Activated CD4-positive, alpha-beta T cell treated with anti-CD3 and anti-CD28 coated beads, Interleukin-2, amount 10 ng/mL, durations not matched to agents 7 days and 5 days (primary cell): ENCODE measurements at places on chromosomes 6 and 20. TPM values are rescaled to one million over a fixed set of nuclear protein-coding genes. Genes with fewer than 3 reads are reported as not detected.
A peak's percentile ranks its signal among the peaks of the same experiment; 100 is the strongest.

GRCh38 chr6:25136854-25137253 is 142.3 kb upstream of the CARMIL1 start:
- peak overlapping the region; percentile 96 for H3K27ac ChIP-seq
- no peaks in the 10 kb centered on the region for H3K27me3 ChIP-seq
- DNase-seq: no peak
- peak overlapping the region; percentile 85 for H3K4me3 ChIP-seq
- H3K4me1 ChIP-seq: peaks cover 35% of the 10 kb centered on the region
- H3K36me3 ChIP-seq: peaks cover 46% of the 10 kb centered on the region

- H3K4me1 ChIP-seq: peaks cover 19% of the 10 kb centered on the region
- H3K27ac ChIP-seq: no peak overlapping the region
- H3K36me3 ChIP-seq: no peaks in the 10 kb centered on the region
- no peak overlapping the region for H3K4me3 ChIP-seq
These were observed 5.0 kb downstream of the GFRA4 start for GRCh38 chr20:3658019-3658715.

GRCh38 chr6:50707652-50708300 is 5.5 kb upstream of the TFAP2D start:
- no peaks in the 10 kb centered on the region for H3K36me3 ChIP-seq
- H3K27me3 ChIP-seq: peaks cover 61% of the 10 kb centered on the region
- no peak overlapping the region for H3K27ac ChIP-seq
- H3K4me3 ChIP-seq: no peak overlapping the region
- no peak for DNase-seq
- H3K4me1 ChIP-seq: no peaks in the 10 kb centered on the region

HLA-DRB5 gene
- total RNA-seq: 27.9 TPM

GRCh38 chr20:50312682-50313521 is 122.3 kb downstream of the CEBPB start:
- no peaks in the 10 kb centered on the region for H3K36me3 ChIP-seq
- no peak overlapping the region for H3K27ac ChIP-seq
- DNase-seq: no peak
- H3K4me3 ChIP-seq: no peak overlapping the region
- no peaks in the 10 kb centered on the region for H3K4me1 ChIP-seq
